ENCODE measurements at places on chromosomes 2 and 18.

DNA sequence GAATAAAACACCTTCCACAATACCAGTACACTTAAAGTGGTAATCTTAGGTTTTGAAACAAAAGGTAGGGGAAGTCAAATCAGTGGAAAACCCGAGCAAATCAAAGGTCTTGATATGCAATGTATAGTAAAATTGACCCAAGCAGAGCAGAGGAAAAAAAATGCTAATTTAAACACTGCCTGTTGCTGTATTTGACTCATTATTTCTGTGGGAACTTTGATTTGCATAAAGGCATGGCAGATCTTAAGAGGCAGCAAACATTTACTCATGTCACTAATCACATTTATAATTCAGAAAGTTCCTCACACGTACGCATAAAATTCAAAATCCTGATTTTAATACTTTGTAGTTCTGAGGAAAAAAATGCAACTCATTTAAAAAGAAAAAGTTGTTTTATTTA lies 64.4 kb downstream of the IKZF2 start:
- no peak for DNase-seq

- no peak for DNase-seq
Measured at GRCh38 chr2:205682239-205682970, at the start of gene NRP2. Gene NRP2, plus strand, starts transcription at chr2:205682501. Its CDS starts 790 bp downstream, at chr2:205683291.

DNA sequence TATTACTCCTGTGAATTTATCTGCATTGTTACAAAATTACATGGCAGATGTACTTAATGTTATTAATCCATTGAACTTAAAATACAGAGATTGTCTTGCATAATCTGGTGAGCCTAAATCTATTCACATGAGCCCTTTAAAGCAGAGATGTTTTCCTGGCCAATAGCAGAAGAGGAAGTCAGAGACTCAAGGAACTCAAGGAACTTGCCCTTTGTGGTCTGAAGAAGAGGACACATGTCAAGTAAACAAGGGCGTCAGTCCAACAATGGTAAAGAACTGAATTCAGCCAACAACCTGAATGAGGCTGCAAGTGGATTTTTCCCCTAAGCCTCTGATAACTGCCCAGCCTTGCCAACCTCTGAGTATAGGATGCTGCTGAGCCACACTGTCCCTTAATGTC lies 356.3 kb upstream of the PKDCC start:
- no peak for DNase-seq

GRCh38 chr18:2441544-2441943 lies 129.8 kb downstream of the METTL4 start:
- no peak for DNase-seq

GRCh38 chr2:29603341-29603740 lies 318.0 kb downstream of the ALK start:
- DNase-seq = no peak

- DNase-seq = no peak
Measured at GRCh38 chr2:192500550-192501200, 305.9 kb upstream of the TMEFF2 start.

DNA sequence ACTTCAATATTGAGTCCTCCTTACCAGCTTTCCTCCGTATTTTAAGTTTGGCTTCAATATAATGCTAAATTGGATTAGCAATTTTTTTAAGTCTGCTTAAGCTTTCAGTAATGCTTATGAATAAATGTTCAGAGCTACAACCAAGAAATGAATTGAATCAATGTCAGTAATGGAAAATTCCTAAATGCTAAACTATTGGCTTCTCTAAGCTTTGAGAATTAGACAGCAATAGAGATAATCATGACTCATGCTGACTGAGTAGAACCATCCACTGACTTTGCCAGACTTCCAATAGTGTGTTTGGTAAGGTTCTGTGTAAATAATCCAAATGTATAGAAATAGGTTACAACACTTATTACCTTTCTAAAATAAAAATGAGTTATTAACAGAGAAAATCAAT lies 8.9 kb upstream of the PDE1A start:
- no peak for DNase-seq

DNA sequence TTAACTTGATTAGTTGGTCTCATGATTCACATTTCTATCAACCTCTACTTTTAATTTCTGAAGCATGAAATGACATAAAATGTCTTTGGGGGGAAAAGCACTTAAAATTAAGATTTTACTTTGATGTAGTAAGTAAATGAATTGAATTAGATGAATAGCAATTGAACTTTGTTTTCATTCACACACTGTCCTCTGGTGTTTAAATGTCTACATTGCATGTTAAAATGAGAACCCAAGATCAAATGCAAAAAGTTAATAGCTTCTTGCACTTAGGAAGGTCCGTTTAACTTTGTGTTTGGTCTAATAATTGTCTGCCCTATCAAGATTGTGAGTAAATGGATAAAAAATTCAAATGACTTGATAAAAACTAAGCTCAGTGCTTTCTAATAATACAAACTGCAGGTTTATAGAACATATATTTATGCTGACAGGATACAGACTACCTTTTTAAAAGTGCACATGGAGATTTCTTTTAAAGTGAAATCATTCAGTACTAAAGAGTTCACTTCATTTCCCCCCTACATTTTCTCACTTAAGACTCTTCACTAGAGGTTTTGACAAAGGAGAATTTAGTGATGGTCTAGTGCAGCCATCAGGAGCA lies 156.2 kb upstream of the NABP1 start:
- DNase-seq = no peak

DNA sequence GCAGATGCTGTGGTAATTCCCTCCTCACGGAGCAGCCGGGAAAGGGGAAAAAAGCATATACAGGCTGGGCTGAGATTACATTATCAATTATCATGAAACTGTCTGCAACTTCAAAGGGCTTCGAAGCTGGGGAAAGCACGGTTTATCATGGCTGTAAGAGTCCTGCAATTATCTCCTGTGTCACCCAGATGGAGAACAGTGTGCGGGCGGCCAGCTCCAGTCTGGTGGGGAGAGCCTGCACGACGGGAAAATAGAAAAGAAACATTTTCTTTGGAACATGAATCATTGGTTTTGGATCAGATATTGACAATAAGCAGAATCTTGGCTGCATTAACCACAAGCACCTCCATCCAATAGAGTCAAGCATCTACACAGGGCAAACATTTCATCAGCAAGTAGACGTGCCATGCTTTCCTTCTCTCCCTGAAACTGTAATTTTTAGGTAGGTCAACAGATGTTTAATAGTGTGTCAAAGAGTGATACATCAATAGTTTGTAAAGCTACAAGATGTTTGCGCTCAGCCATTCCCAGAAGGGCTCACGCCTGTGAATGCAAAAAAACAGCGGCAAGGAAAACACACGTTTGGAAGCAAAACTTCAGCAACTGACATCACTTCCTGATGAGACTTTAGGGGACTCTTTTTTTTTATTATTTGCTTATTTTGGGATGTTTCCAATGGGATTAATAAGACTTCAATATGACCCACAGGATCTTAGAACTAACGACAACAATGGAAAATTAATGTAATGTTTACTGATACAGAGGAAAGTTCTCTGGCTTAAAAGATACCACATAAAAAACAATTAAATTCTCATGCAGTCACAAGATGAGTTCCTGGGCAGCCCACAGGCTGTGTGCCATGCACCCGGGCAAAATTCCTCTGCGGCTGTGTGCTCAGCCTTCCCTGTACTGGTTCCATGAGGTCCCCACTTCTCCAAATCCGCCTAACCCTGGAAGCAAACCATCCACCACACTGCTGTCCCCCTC lies 111.0 kb upstream of the SALL3 start:
- DNase-seq = no peak

GRCh38 chr2:144946263-144946662 lies 426.3 kb upstream of the ZEB2 start:
- DNase-seq = no peak

Data from effector CD8-positive, alpha-beta T cell (primary cell).